Esophagus mucosa (tissue), 1 donor: ENCODE measurements at places on chromosomes 4 and X.

- no peak for ATAC-seq
These were observed 18.4 kb downstream of the HMX1 start for GRCh38 chr4:8853249-8853648.

- no peak for ATAC-seq
These were observed 43.0 kb downstream of the RPS6KA6 start for GRCh38 chrX:84144991-84145390.

GRCh38 chrX:69664693-69665092 lies 48.8 kb downstream of the EDA start:
- no peak for ATAC-seq

DNA sequence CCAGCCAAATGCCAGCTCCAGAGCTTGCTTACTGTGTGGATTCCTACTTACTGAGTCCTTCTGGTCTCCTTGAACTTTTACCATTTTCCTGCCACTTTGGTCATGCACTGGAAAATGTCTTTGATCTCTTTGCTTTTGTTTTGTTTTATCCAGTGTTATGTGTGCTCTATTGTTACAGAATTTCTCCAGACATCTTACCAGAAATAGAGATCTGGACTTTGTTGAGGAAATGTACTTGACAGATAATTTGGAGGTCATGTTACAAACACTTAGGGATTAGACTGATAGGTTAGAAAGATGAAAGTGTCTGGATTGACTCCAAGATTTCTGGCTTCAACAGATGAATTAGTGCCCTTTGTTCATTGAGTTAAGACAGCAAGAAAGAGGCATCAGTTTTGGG lies 5.7 kb upstream of the ZNF330 start:
- no peak for ATAC-seq

GRCh38 chrX:142214081-142214480 lies 9.0 kb upstream of the MAGEC2 start:
- peak; percentile 42 for ATAC-seq

GRCh38 chr4:1717129-1718094 lies 3.7 kb downstream of the TMEM129 start:
- no peak for ATAC-seq

DNA sequence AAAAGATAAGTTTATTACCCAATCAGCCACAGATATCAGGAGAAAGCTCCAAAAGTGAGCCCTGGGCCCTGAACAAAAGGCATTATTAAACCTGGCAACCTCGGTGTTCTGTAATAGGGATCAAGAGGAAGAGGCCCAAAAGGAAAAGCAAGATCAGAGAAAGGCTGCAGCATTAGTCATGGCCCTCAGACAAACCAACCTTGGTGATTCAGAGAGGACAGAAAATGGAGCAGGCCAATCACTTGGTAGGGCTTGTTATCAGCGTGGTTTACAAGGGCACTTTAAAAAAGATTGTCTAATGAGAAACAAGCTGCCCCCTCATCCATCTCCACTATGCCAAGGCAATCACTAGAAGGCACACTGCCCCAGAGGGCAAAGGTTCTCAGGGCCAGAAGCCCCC lies 75.7 kb downstream of the AGTR2 start:
- ATAC-seq = no peak

DNA sequence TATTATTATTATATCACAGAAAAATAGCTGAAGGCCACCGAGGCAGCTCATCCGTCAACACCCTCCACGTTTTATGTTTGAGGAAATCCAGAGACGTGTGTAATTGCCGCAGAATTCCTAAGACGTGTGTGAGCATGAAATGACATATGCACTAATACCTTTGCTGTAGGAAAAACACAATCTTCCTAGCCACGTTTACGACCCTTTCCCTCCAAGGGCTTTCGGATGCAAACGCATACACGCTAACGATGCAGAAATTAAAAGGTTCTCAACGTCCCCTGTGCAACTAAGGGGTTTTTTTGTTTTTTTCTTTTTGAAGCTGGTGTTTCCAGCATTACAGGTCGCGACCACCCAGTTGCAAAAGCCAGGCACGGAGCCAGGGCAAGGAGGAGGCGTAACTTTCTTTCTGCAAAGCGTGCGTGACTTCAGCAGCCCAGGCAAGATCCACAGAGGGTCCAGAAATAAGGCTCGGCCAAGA lies 33.8 kb downstream of the CRLF2 start:
- ATAC-seq = no peak

DNA sequence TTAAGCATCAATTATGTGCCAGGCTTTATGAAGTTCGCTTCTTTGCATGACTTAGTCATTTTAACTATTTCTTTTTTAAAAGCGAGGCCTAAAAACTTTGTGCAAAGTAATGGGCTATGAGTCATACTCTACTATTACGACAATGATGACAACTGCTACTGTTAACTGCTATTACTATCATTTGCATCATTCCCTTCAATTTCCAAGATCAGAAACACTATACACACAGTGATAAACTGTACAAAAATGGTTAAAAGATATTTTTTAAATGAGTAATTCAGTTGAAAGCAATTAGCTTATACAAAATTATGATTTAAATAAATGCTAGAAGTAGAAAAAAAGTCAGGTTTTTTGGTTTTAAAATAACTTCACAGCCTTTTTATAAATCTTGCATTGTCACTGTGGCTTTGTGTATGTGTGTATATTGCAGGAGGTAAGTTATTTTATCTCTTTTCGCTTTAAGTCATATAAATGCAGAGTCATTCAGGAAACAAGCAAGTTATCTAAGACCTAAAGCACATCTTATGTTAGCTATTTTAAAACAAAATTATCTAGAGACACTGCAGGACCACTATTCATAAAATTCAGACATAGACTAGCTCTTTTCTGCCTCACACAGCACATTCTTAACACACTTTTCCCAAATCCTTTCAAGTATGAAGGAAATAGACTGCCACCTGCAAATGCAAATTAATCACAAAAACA lies 18.5 kb upstream of the CXCL3 start:
- ATAC-seq = peak; percentile 81

DNA sequence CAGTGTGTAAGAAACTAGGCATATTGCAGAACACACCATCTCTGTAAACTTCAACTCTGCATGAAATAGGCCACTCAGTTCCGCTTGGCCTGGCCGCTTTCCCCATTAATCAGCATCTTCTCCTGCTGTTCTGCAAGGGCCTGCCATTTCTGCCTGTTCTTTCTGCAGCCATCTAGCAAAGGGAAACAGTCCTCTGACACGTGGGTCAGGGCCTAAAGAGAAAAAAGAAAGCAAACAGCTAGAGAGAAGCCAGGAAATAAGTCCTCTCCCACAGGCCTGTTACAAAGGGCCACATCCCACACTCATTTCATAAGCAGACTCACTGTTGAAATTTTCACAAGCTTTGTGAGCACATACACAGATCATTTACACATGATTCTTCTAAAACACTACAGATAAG lies 130.1 kb downstream of the PDE5A start:
- no peak for ATAC-seq

GRCh38 chr4:75821966-75822365 lies 80.3 kb downstream of the PPEF2 start:
- no peak for ATAC-seq

GRCh38 chrX:79400623-79401022 lies 33.5 kb upstream of the ITM2A start:
- ATAC-seq = no peak

- ATAC-seq = no peak
These were observed 11.7 kb downstream of the COQ2 start for GRCh38 chr4:83272900-83273299.

DNA sequence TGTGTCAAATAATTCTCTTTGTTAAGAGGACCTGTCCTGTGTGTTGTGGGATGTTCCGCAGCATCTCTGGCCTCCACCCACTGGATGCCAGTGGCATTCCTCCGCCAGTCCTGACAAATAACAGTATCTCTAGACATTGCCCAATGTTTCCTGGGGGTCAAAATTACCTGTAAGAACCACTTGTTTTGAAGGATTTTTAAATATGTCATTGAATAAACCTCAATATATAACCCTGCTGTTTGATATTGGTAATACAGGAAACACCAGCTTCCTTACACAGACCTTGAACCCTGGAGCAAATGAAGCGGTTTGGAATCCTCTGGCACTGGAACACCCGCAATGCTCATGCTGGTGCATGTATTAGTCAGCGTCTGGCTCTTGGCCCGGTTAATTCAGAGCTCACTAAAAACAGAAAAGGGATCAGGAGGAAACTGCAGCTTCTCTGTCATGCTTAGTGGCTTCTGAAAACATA lies 101.3 kb downstream of the TBL1X start:
- peak; percentile 79 for ATAC-seq

- no peak for ATAC-seq
These were observed 660.6 kb upstream of the TENM3 start for GRCh38 chr4:181582595-181582994.

GRCh38 chr4:69546134-69546765 lies 50.5 kb upstream of the UGT2B4 start:
- ATAC-seq = no peak

GRCh38 chr4:10077483-10078335 lies 38.9 kb downstream of the WDR1 start:
- ATAC-seq = peak; percentile 32

GRCh38 chr4:101328063-101328602 lies 19.2 kb downstream of the PPP3CA start:
- no peak for ATAC-seq

DNA sequence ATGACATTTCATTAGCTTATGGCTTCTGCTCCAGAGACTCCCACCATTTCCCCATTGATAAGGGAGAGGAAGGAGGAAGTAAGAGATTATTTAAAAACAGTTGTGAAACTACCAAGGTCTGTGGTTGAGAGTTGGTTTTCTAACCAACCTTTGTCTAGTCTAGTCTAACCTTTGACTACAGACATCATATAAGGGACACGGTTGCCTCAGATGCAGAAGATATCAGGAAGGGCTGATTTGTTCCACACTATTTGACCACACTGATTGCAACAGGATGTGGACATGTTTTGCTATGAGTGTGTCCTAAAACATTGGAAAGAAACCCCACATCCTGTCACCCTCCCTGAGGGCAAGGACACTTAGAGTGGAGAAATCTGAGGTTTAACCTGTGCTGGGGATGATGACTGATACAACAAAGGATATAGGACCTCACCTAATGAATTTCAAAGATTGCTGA lies 53.0 kb downstream of the COQ2 start:
- peak; percentile 54 for ATAC-seq

DNA sequence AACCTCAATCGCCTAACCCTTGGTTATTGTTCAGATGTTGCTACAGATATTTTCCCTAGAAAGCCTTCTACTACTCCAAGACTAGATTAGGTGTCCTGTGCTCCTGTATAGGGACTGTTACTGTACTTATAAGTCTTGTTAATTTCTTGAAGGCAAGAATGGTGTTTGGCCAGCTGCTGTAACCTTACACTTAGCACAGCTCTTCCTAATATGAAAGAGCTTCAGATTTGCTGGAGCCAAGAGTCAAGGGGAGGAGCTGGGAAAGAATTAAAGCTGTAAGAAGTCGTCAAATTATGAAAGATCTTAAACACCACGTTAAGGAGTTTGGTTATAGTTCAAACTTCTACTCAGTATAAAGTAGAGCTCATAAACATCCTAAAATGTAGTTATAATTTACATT lies 245.9 kb upstream of the TLL1 start:
- ATAC-seq = no peak

DNA sequence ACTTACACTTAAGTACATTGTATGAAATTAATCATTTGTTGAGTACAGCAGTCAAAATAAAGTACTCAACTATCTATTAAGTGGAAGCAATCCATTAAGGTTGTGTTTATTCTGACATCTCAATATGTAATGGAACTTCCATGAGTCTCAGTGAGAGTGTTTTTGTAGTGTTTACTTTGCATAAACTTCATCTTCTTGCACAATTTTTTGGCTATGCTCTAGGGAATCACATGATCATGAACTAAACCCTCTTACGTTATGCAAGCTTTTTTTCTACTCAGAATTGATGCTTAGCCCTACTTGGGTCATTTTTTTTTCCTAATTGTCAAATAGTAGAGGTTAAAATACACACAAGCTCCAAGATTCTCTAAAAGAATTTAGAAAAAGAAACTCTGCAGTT lies 21.1 kb upstream of the PIGA start:
- no peak for ATAC-seq

DNA sequence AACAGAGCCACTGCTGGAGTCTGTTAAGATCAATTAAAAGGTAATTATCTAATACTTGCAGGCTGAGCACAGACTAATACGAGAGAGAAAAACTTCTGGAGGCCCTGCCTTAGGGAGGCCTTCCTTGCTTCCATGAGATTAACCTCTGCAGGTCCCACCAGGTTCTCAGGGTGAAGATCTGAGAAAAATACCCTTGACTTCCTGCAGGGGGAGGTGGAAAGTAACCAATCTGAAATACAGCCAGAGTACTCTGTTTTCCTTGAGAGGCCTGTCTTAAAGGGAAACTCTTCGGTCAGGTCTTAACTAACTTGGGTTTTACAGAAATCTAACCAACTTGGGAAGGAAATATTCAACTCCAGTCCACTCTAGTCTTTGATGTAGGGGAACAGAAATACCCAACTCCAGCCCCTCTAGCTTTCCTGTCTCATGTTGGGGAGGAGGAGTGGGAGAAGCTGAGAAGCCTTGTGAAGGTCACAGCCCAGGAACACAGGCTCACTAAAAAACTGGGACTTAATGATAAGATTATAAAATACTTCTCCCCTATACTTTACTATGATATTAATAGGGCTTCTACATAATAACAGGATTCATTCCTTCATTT lies 77.1 kb downstream of the TBCK start:
- ATAC-seq = peak; percentile 53

GRCh38 chrX:42992199-42992943 lies 214.4 kb upstream of the PPP1R2C start:
- ATAC-seq = no peak

- ATAC-seq = no peak
These were observed 557.7 kb downstream of the RAB28 start for GRCh38 chr4:12926189-12927066.

- peak; percentile 81 for ATAC-seq
These were observed 316.7 kb upstream of the IGFBP7 start for GRCh38 chr4:57426779-57427395.

GRCh38 chr4:185656467-185656931 lies 121.2 kb upstream of the PDLIM3 start:
- no peak for ATAC-seq

DNA sequence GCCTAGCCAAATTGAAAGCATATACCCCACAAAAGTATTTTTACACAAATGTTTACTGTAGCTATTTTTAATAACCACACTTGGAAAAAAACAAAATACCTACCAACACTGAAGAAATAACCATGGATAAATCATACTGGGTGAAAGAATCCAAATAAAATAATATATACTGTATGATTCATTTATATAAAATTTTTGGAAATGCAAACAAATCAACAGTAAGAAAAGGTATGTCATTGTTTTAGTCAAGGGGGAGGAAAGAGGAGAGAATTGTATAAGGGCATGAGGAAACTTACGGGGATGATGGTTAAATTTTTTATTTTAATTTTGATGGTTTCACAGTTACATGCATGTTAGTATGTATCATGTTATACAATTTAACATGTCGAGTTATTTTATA lies 557.8 kb downstream of the TECRL start:
- ATAC-seq = no peak

- no peak for ATAC-seq
These were observed 278.2 kb upstream of the CXXC4 start for GRCh38 chr4:104772849-104773248.
